ENCODE measurements at places on chromosomes 16 and 17.

DNA sequence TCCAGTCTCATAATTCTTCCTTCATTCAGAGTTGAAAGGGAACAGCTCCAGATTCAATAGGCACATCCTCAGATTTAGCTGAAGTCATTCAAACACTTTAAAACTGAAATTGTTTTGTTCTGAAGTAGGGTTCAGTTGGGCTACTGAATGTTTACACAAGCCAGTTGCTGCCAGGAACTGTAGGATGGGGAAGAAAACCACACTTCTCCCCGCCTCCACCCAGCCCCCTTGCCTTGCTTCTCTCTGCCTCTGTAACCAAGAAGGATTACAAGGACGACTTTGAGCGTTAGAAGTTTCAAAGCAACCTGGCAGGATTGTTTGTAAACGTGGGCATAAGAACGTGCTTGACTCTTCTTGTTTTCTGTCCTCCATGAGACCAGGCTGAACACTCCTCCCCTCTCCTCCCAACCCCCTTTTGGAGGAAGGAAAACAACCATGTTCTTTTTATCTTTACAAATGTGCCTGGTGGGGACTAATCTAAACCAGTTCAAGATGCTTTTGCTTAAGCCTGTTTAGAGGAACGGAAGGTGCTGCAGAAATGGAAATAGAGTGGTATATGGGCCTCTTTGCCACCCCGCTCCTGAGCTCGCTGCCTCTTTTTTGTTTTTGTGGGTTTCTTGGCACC is 287.9 kb downstream of the FTO start:
- DNase-seq = no peak

- DNase-seq = no peak
Observed at GRCh38 chr17:45225964-45226530, 4.4 kb downstream of the FMNL1 start.

- no peak for DNase-seq
Observed at GRCh38 chr17:36705283-36705795, 104.0 kb downstream of the MRM1 start.

DNA sequence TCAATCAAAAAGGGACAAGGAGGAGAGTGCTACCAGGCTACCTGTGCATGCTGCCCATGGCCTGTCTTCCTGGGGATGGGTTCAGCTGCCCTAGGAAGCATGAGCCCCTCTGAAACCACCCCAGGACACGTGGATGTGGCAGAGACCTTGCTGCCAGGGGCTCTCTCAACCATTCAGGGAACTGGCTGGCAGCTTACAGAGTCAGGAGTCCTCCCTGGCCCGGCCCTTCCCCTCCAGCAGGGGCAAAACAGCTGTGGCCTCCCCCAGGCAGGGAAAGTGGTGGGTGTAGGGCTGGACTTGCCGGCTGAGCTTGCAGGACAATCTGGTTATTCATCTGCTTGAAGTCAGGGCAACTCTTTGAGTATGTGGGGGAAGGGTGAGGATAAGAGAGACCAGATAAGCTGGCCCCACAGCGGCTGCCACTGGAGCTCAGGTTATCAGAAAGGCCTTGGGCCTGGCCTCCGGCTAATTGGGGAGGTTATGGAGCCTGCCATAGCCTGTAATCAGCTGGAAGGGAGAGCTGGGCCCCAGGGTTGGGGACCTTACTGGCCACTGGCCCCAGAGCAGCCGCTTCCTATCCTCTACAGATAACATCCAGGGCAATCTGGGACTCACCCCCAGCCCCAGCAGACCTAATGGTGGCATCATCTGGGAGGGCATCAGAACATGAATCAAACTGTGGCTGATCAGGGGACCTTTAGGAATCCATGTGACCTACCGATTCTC is 5.6 kb upstream of the TBX2 start:
- no peak for DNase-seq

- DNase-seq = no peak
Observed at GRCh38 chr16:9091867-9092281, 430 bp downstream of the HAPSTR1 start.

DNA sequence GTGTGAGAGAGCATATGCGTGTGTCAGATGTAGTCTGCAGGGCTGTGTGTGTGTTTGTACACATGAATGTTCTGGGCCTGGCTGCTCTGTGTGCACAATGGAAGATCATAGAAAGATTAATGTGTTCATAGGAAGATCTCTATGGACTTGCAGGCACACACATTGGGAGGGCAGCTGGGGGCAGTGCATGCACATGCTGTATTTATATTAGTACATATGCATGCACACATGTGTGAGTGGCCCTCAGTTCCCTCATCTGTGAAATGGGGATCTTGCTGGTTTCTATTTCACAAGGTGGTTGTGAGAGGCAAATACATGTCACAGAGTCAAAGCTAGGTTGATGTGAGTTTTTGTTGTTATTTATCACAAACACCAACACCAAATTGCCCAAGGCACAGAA is 2.1 kb downstream of the CA7 start:
- DNase-seq = no peak

GRCh38 chr16:15031179-15031578 is 24.7 kb downstream of the NTAN1 start:
- no peak for DNase-seq

GRCh38 chr17:78127239-78127887 is 1.2 kb downstream of the TMC6 start:
- DNase-seq = no peak

GRCh38 chr16:10339777-10340732 is 45.8 kb upstream of the ATF7IP2 start:
- no peak for DNase-seq

DNA sequence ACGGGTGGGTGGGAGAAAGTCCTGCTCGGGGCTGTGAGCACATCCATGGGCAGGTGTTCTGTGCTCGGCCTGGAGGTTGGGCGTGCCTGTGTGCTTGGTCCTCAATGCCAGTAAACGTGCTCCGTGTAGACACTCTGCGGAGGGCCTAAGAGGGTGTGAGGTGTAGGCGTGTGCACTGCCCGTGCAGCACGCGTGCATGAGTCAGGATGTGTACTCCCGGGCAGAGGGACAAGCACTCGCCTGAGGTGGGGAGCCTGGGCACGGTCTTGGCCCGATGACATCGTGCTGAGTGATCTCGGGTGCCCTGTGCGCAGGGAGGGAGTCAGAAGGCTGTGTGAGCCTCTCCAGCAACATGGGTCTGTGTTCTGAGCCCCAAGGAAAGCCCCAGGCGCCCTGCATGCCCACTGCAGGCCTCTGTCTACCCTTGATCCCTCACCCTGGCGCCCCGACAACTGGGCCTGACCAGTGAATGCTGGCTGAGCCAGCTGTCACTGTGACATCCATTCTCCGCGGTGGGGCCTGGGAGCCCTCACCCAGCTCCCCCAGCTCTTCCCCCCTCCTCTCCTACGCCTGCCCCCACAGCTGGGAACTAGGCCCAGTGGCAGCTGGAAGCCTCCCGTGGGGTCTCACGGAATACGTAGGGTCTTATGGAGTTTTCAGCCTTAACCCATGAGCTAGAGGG is 23.5 kb upstream of the NXPH3 start:
- DNase-seq = no peak

GRCh38 chr16:56305956-56306565 is 114.8 kb downstream of the GNAO1 start:
- no peak for DNase-seq

- DNase-seq = no peak
Observed at GRCh38 chr17:34234616-34235015, 20.5 kb upstream of the CCL2 start.

- DNase-seq = no peak
Observed at GRCh38 chr17:49640556-49640955, 37.3 kb downstream of the SPOP start.

GRCh38 chr16:54060599-54061421 is 225.8 kb downstream of the IRX3 start:
- DNase-seq = no peak

- peak; percentile 51 for DNase-seq
Observed at GRCh38 chr17:2122641-2123302, 67.9 kb downstream of the HIC1 start.

DNA sequence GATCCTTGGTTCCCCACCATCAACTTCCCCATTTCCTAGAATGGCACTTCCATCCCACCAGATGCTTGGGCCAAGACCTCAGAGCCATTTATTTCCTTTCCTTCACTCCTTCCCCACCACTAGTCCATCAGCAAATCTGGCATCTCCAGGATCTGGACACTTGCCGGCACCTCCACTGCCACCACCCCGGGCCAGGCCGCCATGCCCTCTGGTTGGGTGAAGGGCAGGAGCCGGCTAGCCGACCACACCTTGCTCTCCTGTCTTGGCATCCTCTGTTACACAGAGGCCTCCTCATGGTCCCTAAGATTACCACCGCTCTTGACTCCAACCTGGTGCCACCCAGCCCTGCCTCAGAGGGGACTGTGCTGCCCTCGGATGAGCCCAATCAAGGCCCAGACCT is 104.5 kb downstream of the RMI2 start:
- no peak for DNase-seq

GRCh38 chr16:77335652-77336234 is 99.1 kb downstream of the ADAMTS18 start:
- DNase-seq = no peak

GRCh38 chr17:8222380-8222629 is 11.9 kb upstream of the AURKB start:
- peak; percentile 94 for DNase-seq

GRCh38 chr16:17461951-17462729 is 8.6 kb downstream of the XYLT1 start:
- no peak for DNase-seq

DNA sequence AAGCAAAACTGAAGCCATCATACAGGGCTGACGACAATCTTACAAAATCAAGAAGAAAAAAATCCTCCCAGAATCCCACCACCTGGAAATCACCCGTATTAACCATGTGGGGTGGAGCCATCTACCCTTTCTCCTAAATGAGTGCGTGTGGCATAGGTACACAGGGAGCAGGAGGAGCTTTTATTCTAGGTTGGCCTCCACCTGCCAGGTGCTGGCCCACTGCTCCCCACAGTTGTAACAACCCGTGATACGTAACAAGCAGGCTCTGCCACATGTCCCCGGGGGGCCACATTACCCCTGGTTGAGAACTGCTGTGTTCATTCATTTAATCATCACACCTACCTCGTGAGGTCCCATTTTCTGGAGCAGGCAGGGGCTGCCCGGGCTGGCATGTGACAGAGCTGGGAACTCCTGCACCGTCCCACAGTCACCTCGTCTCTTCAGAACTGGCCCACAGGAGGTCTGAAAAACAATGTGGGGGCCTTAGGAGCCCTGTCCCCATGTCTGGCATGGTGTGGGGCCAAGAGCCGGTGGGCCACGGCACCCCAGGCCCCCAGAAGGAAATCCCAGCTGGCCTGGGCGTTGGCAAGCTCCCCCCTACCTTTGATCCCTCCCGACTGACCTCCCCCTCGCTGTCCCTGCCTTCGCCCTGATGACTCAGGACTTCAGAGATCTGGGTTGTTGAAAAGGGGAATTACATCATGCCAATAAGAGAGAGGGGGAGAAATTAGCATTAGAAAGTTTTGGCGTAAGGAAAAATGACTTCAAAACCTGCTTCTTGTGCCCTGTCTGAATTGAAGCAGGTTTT is 12.9 kb downstream of the CMIP start:
- DNase-seq = no peak

DNA sequence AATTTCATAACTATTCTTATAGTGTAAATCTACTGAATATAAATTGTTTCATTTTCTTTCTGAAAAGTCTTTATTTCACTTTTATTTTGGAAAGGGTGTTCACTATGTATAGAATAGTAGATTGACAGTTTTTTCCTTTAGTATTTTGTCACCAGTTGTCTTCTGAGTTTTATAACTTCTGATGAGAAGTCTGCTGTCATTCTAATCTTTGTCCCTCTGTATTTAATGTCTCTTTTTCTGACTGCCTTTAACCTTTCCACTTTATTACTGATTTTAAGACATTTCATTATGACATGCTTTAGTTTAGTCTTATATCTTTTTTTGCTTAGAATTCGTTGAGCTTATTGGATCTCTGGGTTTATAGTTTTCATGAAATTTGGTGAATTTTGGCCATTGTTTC is 166.9 kb downstream of the FTO start:
- DNase-seq = no peak

DNA sequence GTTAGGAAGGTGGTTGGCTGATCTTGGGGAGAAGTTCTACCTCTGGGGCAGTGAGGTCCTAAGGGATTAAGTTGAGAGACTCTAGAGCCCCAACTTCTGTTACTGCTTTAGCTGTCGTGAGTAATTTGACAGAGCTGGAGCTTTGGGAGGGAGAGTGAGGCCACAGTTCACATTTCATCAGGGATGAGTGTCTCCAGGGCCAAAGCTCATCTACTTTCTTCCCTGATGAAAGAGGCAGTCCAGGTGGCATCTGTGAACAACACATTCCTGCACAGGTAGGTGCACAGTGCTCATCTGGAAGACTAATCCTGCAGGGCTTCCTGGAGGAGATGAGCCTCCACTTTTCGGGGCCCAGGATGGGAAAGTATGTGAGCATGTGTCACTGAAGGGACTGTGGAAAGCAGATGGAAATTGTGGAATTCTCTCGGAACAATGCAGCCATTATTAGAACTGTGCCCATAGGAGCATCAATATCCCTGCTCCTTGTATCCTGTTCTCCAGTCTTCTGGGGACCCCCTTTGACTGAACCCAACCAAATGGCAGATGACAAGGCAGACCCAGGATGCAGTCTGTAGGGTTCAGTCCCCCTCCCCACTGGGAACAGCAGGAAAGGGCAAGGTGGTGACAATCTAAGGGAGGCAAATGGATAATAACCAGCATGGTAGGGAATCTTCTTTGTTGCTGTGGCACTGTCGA is 9.0 kb downstream of the DYNLL2 start:
- DNase-seq = no peak

DNA sequence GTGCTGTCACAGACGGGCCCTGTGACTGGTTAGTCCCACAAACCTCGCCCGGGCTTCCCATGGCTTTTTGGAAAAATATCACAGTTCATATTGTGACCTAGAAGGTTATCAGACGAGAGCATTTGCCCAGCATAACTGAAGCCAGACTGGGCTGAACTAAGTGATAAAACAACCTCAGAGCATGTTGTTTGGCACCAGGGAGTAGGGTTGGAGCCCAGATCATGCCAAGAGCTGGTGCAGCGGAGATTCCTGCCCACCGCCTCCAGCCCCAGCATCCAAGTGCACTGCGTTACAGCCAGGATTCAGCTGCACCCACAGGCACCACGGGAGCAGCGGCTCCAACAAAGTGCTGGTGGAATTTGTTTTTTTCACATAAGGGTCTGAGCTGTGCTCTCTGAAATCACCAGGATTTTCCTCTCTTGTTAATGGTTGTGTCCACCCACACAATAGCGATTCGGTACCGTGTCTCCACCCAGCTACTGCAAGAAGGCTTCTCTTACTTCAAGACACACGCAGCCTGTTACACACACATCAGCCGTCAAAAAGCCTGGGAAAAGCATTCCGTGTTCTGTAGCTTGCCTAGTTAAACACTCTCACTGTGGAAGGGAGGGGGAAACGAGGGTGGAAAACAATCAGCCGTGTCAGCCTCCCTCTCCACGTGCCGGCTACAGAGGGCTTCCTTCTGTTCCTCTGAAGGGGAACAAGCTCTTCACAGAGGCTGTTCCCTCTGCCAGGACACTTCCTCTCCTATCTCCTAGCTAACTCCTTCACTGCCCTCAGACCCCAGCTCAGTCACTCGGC is 273.8 kb downstream of the C16orf95 start:
- peak; percentile 17 for DNase-seq

- no peak for DNase-seq
Observed at GRCh38 chr16:81523387-81524115, 78.9 kb downstream of the CMIP start.
